ENCODE measurements at places on chromosomes 16 and 17.

GRCh38 chr17:50248255-50248654 lies 26.0 kb upstream of the TMEM92 start:
- no peak for DNase-seq

GRCh38 chr17:14196377-14196997 lies 40.2 kb downstream of the CDRT15 start:
- no peak for DNase-seq

DNA sequence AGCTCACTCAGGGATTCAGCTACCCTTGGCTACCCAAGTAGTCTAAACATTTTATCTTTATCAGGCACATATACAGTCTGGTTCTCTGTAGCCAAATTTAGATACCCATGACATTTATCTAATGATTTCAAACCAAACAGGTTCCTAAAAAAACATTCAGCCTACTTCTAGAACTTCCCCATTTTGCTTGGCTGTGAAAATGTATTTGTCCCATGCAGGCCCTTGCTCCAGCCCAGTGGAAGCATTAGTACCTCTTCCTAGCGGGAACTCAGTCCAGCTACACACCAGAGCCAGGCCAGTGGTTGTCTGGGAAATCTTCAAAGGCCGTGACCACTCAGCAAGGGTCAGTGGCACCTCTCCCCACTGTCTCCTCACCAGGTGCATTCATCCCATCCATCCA lies 26.2 kb upstream of the NAGLU start:
- no peak for DNase-seq

- no peak for DNase-seq
Measured at GRCh38 chr16:26668026-26668425, 398.7 kb upstream of the C16orf82 start.

DNA sequence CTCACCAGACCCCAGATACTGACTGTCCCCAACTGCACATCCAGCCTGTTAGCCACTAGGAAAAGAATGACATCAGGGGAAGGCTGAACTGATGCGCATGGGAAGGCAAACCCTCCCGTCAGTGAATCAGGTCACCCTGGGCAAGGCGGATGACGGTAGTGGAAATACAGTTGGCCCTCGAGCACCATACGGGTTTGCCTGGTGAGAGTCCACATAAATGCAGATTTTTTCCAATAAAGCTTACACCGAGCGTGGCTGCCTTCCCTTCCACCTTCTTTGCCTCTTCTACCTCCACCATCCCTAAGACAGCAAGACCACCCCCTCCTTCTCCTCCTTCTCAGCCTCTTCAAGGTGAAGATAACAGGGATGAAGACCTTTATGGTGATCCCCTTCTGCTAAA lies 236.1 kb upstream of the TNRC6C start:
- DNase-seq, result no peak
